ENCODE measurements at places on chromosomes 5 and 9. TPM values are rescaled to one million over a fixed set of nuclear protein-coding genes. Genes with fewer than 3 reads are reported as not detected.

- no peak for DNase-seq
Measured at GRCh38 chr9:12625844-12626243, 67.3 kb upstream of the TYRP1 start.

DNA sequence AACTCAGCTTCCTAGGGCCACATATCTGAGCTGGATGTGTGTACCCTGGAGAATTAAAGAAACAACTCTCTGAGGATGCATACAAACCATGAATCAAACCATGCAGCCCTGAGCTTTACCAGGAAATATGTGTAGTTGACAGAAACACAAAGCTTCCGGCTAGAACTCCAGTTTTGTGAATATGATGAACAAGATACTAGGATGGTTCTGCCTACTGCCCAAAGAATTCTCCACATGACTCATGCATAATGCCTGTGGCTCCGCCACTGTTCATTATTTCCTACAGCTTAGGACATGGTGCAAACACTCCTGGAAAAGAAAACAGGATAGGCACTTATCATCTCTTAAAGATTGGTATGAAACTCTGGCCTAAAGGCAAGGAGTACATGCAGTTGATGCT is 343.4 kb downstream of the DNAH5 start:
- no peak for DNase-seq

DNA sequence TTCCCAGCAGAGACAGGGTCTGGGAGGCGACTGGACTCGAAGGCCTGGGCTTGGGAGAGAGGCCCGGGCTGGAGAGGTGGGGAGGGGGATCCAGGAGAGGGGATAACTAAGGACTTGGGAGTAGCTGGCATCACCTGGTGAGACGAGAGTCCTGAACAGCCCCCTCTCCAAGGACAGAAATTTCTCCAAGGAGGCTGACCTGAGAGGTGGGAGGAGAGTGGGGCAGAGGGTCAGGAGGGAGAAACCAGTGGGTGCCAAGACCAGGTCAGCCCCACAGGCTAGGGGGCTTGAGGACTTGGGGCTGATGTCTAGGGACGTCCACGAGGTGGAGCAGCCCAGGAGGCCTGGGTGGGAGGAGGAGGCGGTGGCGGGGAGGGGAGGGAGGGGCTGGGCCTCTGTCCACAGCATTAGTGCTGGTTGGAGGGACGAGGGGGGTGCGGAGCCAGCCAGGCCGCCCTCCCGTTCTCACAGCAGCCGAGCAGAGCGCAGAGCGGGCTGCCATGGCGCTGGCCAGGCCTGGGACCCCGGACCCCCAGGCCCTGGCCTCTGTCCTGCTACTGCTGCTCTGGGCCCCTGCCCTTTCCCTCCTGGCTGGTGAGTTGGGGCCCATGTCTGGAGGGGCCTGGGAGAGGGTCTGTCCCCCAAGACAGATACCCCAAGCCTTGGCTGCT is at the start of gene CRB2:
Gene CRB2 (plus strand): TSS at position 437 of the 671 bp plus-strand sequence. CDS start 64 bp downstream, at position 501.
- DNase-seq = no peak

DNA sequence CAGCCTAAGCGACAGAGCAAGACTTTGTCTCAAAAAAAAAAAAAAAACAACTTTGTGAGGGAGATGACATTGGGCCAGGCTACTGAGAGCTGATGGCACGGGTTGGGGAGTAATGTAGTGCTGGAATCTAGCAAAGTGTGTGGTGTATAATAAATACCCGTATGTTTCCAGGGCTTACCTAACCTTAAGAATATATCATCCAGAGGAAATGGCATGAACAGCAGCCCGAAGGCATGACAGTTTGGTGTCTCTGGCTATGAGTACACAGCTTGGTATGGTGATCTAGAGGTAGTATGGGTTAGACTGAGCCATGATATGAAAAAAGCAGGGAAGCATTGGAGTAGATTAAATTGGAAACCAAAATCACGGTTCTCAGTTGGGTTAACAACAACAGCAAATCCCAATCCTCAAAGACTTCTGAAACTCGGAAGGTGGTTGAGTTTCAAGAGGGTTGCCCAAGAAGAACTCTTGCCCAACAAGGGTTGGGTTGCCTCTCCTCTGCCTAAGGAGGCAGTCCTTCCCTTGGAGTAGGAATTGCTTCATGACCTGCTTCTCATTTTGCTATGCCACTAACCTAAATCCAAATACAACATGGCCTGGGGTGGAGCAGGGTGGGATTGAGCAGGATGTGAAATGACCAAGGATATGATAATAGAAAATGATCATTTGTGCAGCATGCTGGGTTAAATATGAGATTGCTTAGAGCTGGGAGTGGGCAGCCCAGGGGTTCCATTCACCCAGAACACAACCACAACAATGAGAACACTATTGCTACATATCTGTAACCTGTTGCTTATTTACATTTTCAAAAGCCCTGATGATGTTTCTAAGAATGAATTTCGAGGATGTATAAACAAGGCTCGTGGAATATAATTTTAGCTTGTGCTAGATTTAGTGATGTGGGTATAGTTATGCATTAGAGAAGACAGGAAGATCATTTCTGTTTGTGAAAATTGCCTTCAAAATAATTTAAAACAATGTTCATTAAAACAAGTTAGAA is 64.6 kb upstream of the ZFR start:
- DNase-seq = no peak

DNA sequence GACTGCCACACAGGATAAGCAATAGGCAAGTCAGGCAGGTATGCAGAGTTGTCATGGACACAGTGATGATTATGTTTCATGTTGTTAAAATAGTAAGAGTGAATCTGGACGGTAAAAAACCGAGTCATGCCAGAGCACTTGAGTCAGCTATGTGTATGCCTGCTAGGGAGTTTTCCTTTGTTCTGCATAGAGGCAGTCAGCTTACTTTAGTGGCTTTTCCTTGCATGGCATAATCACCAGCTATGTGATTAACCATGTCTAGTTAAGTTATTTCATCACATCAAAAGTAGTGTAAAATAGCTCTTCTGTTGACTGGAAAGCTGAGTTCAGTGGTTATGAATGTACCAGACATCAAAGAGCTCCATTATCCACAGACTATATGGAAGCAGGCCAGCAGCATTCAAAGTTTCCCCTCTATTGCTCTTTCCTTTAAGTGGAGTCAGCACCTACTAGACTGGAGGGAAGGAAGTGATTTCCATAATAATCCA is 989.8 kb downstream of the TLE1 start:
- DNase-seq = no peak

DNA sequence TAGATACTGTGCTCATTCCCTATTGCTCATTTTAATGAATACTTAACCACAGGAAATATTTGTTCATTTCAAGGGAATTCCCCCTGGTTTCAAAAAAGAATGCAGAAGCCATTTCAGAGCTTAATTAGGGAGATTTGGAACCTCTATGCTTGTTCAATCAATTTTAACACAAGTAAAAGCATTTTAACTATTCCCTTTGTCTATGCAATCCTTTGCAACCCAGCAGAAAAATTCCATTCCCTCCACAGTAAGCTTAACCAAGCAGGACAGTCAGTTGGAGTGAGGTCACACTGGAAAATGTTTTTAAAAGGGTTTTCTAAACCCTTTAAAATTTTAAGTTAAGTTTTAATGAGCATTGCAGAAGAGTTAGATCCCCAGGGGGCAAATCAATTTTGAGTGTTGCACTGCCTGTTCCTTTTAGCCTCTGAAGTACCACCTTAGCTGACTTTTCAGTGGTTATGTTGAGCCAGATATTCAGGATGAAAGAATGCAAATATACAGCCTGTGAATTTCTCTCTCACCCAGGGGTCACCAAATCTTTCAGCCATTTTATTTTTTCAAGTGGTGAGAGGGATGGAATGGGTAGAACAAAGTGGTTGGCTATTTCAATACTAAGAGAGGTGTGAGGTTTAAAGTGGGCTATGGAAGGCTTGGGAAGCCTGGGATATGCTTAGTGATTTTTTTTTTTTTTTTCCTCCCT is 356.2 kb upstream of the NUDT12 start:
- DNase-seq = no peak

DNA sequence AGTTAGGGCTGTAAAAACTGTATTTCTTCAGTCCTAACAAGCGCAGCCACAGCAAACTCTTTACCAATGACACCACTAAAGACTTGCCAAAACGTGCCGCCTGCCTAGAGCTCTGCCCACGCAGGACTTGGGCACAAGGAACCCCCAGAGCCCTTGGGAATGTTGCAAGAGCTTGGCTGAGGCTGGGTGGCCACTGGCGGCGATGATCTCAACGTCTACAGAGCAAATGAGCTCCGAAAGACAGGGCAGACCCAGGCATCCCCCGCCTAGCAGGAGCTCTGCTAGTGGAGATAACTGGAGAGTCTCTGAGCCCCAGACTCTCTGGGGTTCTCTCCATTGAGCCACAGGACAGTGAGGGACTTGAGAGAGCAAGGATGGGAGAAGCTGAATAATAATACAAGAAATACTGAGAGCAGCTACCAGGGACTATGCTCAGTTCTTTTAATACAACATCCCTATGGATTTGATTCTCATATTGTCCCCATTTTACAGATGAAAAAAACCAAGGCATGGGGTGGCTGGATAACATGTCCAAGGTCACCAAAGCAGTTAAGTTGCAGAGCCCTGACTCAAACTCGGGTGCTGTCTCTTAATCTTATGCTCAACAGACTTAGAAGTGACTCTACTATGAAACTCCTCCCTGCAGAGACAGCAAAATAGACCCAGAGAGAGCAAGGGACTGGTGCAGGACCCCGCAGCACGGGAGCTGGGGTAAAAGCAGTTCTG is 32.5 kb downstream of the SHB start:
- DNase-seq = no peak

- DNase-seq = no peak
Measured at GRCh38 chr9:133463234-133463863, 3.6 kb downstream of the CACFD1 start.

DNA sequence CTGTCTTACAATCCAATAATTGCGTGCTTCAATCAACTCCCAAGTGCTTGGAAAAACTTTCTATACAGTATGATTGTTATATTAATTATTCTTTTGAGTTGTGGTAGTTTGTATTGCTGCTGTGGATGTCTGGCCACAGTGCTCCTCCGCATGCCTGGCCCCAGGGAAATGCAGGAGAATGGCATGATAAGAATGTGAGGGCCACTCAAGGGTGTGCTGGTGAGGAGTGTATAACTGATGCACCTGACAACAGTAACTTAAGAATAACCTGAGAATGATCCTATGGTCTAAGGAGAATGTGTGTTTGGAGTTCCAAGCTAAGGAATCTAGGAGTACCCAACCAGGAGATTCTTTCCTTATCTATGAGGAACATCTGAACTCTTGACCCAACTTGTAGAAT is 152.9 kb upstream of the APC start:
- DNase-seq = no peak

- no peak for DNase-seq
Measured at GRCh38 chr9:90546200-90546599, 96.4 kb downstream of the DIRAS2 start.

GRCh38 chr5:138685193-138685745 is 68.0 kb upstream of the CTNNA1 start:
- DNase-seq = no peak

DNA sequence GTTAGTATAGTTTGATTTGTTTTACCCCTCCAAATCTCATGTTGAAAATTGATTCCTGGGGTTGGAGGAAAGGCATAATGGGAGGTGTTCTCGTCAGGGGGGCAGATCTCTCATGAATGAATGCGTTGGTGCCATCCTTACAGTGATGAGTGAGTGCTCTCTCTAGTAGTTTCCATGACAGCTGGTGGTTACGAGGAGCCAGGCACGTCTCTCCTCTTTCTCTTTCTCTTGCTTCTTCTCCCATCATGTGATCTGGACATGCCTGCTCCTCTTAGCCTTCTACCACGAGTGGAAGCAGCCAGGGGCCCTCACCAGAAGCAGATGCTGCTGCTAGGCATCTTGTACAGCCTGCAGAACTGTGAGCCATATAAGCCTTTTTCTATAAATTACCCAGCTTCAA is 454.1 kb downstream of the EFNA5 start:
- DNase-seq = no peak

DNA sequence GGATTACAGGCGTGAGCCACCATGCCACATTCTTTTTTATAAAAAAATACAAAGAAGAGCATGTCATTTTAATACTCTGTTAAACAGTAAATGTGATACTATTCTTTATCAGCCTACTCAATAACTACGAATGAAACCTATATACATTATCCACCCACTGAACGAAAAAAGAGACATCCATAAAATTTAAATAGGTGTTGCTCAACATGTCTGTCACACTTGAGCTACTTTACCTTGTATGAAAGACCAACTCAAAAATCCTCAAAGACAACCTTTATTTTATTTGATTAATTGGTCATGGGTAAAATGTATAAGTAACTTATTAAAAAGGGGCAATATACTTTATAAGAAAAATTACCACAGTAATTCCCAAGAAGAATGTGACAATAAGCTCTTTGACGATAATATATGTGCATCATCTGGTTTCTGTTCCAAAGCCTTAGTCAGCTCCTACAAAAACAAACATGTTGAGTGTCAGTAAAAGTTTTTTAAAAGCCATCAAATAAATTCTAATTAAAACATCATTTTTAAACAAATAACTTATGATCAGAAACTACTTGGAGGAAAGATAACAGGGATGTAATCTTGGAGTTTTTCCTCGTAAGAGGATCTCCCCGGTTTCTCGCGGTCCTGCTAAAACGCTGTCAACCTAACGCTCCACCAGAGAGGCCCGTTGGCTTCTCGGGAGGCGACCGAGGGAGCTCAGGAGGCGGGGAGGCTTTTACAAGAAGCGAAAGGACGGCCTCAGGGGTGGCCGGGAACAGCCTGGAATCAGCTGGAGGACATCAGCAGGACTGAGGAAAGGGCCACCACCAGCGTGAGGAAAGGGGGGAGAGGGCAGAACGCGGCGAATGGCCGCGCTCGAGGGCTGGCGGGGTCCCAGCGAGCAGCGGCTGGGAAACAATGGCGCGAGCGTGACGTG is 13.5 kb upstream of the ANKRD18B start:
- DNase-seq = no peak

DNA sequence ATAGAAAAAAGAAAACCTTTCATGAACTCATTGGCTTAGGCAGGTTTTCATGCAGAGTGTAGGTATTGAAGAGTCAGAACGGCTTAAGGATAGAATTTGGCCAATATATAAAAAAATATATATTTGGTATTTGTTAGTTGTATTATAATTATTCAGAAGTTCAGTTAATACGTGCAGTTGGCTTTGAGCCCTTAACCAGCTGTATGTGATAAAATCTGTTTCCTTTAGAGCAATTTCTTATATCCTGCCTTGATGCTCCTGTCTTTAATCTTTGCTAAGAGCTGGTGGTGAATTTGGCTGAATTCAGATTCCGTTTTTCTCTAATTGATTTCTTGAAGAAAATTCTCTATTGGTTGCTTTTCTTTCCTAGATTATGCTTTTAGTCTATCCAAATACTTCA is 3.7 kb downstream of the ANXA1 start:
- no peak for DNase-seq

The BTNL8 gene
- total RNA-seq = 0.96 TPM

The SELENOP gene
- total RNA-seq = 807 TPM

The GTF2H2 gene
- 21.7 TPM for total RNA-seq

The ZNF366 gene
- total RNA-seq = 13.8 TPM

The EDIL3 gene
- 3.7 TPM for total RNA-seq
